ENCODE measurements at places on chromosomes 4 and X.

- no peak for DNase-seq
These were observed 25.1 kb downstream of the RRAGB start for GRCh38 chrX:55742649-55743048.

DNA sequence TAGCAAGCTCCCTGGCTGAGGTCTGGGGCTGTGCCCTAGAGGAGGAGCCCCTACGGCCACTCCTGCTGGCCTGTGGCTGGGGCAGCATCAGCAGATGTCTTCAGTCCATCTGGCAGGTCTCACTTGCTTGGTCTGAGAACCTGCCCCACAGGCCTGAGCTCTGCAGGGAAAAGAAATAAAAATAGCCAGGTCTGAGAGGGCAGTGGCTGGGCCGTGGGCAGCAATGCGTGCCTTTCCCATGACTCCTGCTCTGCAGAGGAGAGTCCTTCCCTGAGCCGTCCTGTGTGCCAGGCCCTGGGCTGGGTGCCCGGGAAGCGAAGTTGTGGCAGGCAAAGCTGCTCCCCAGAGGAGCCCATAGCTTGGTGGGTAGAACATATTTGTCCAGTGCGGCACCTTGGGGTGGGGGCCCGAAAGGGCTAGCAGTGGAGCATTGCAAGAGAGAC, 11.3 kb upstream of the KIAA0232 start:
- DNase-seq, result no peak

DNA sequence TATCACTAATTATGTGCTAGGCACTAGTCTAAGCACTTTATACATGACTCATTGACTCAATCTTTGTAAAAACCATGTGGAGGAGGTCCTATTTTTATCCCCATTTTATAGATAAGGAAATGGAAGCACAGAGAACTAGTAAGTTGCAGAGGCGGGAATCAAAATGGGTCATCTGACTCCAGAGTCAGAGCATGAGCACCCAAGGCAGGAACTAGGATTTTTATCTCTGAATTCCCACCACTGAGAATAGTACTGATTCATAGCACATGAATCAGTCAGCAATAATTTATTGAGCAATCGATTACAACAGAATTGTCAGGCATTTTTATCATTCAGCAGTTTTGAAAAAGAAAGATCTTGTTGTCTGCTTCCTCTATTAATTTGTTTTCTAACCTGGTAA, 19.3 kb downstream of the SCARB2 start:
- no peak for DNase-seq

DNA sequence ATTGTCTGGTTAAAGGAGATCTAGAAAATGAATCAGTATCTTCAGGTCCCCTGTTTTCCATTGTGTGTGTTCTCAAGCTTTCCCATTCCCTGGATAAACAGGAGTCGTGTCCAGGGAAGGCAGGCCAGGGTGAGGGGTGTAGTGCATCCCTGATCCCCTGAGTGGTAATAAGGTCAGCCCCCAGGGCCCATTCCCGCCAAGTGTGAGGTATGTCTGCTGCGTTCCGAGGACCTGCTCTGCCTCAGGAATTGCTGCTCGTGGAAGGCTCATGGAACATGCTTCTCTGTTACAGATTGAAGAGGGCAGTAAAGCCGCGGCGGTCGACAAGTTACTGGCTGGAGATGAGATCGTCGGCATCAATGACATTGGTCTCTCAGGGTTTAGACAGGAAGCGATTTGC, 87.1 kb downstream of the SHROOM2 start:
- no peak for DNase-seq

DNA sequence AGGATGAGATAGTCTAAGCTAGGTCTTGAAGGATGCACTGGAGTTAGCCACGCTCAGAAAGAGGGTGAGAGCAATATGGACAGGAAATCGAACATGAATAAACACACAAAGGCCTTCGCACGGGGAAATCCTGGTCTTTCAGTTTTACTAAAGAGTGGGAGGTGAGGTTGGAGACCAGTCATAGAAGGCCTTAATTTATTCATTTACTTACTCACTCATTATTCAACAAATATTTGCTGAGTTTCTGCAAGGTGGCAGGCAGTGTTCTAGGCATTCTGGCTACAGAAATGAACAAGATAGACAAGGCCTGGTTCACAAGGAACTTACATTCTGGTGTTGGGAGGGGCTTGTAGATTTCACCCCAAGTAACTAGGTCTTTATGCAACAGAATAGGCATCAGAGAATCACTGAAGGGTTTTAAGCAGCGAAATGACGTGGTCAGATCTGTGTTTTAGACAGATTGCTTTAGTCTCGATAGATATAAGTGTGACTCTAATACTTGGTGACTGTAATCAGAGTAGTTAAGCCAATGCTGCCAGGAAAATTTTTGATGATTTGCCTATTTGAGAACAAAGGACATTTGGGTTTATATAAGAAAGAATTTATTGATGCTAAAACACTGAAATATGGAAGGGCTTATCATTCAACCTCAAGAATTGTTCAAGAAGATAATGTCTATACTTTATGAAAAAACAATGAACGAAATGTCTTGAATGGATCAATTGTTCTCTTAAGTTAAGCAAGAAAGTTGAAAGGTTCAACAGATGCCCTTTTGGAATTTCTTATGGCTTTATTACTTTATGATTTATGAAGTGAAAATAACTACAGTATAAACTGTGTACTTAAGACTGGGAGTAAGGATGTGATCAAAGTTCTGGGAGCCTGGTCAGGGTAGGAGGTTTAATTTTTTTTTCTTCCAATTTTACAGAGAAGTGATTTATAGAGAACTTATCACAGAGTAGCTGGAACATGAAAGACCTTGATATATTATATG, 184.4 kb upstream of the CASK start:
- no peak for DNase-seq

DNA sequence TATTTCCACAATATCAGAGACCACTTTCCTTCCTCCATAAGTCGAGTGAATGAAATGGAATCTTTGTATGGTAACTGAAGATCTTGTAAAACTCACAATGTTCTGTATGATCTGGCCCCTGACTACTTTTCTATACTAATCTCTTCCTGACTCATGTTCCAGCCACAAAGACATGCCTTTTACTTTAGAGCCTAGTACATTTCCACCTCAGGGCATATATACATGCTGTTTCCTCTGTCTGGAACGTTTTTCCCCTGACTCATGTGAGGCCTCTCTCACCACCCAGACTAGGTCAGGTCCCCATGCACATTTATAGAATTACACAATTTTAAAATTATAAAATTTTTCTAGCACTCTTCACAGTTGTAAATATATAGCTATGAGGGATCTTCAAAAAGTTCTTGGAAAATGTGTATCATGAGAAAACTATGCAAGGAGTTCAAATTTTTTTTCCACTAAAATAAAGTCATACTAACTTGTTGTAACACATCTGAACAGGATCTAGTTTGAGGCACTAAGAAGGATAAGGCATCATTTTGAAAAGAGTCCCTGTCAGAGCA, 208.8 kb downstream of the SH2D1A start:
- peak; percentile 6 for DNase-seq

DNA sequence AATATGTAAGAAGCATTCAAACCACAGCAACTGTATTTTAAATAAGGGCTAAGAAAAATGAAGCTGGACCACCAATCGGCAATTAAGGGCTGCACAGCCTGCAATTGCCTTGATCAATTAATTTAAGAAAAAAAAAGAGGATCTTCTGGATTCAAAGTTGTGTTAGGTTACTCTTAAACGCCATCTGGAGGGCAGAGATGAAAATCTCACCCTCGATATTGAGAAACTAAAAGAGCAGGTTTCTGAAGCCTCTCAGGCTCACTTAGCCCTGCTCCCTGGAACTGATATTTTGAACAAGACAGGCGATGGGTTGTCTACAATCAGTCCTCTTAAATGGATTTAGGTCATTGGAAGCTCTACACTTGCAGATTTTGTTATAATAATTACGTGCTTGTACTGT, 579.4 kb downstream of the GRXCR1 start:
- DNase-seq, result no peak

DNA sequence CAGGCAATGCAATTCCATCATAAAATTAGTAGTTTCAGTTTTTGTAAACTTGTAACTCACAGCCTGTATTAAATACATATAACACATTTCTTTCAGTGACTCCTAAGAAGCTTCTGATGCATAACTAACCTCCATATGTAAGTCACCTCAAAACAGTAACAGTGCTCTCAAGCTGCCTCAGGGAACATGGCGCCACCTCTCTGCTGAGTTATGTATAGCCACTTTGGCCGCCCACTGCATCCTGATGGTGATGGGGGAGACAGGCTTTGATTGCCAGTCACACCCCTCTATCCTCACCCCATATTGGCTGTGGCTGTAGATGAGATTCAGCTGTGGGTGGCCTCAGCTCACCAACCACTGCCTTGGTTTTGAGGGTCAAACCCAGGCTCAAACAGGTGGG, 54.3 kb downstream of the LRBA start:
- no peak for DNase-seq

DNA sequence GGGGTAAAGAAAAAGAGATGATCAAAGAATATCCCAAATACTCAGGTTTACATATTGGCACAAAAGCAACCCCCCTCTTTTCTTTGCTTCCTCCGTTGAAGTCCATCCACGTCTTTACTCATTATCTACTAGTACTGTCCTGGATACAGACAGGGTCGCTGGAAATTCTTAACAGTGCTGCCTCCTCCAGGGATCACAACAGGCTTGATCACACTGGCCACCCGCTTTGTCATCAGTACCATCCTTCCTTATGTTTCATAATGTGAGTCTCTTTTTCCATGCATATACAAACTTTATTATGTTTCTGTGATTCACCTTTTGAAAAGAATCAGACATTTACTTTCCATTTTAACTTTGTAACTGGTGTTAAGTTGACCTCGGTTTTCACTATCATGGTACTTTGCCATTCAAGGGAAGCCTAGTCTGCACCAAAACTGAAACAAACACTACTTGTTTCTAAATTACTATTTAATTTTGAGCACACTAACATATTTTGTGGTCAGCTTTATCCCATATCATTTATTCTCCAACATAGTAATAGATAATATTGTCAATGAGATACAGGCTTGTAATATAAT, 387.5 kb upstream of the PPP1R2C start:
- no peak for DNase-seq
